ENCODE measurements at places on chromosomes 5 and 9. TPM values are rescaled to one million over a fixed set of nuclear protein-coding genes. Genes with fewer than 3 reads are reported as not detected.

DNA sequence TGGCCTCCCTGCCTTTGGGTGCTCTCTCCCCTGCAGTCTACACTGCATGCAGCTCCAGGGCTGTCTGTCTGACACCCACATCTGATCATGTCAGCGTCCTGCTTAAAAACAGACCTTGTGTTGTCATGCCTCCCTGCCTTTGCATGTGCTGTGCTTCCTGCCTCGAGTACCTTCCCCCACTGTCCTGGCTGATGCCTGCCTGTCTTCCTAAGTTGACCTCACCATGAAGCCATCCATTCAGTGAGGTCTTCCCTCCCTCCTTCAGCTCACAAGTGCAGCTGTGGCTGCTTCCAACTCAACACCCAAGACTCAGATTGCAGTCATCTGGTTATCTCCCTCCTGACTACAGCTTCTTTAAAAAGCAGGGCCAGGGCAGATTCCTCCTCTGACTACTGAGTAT lies 5.5 kb downstream of the ANGPTL2 start:
- no peak for DNase-seq

DNA sequence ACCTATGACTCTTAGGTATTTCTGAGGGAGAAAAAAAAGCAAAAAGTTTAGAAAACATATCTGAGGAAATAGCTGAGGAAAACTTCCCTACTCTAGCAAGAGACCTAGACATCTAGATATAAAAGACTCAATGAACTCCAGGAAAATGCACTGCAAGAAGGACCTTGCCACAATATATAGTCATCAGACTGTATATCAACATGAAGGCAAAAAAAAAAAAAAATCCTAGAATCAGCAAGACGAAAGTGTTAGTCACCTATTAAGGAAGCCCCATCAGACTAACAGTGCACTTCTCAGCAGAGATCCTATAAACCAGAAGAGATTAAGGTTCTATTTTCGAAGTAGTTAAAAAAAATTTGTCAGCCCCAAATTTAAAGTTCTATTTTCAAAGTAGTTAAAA lies 166.2 kb downstream of the TMEM38B start:
- no peak for DNase-seq

GRCh38 chr9:115340314-115340713 lies 222.4 kb upstream of the TNC start:
- no peak for DNase-seq

- no peak for DNase-seq
Measured at GRCh38 chr9:130522233-130522808, 57.1 kb upstream of the FUBP3 start.

- no peak for DNase-seq
Measured at GRCh38 chr9:104553261-104553660, 15.7 kb upstream of the OR13C8 start.

GRCh38 chr5:43429016-43429415 lies 16.8 kb upstream of the CCL28 start:
- no peak for DNase-seq

DNA sequence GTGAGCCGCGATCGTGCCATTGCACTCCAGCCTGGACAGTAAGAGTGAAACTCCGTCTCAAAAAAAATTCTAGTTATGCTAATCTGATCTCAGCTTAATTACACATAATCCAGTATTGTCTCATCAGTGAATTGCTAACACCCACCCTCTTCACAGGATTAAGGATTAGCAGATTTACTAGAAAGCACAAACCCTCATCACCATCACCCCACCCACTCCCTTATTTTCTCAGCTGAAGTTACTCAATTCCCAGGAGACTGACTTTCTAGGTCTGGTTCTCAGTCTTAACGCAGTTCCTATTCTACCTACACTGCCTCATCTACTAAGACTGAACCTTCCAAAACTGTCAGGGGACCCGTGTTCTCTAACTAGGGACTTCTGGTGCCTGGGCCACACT lies 9.0 kb downstream of the TOR1B start:
- DNase-seq = no peak

Gene CD72
- total RNA-seq = 15.3 TPM
